Body of pancreas (tissue), 4 donors: ENCODE measurements at places on chromosomes 3 and 15.
A peak's percentile ranks its signal among the peaks of the same experiment; 100 is the strongest.

- H3K4me1 ChIP-seq: no peaks in the 10 kb centered on the region
- H3K27me3 ChIP-seq: no peaks in the 10 kb centered on the region
- H3K4me3 ChIP-seq: no peak within 1 kb of the TSS
- DNase-seq: no peak
- no peaks in the 10 kb centered on the region for H3K36me3 ChIP-seq
These were observed at the start of gene CCR4 for GRCh38 chr3:32951410-32951811. Gene CCR4 (plus strand): TSS chr3:32951644. CDS start chr3:32953423, 1,779 bp downstream.

GRCh38 chr15:88031461-88031860, 225.1 kb downstream of the NTRK3 start:
- no peaks in the 10 kb centered on the region for H3K4me1 ChIP-seq
- H3K36me3 ChIP-seq: no peaks in the 10 kb centered on the region
- H3K4me3 ChIP-seq: no peak overlapping the region
- H3K27ac ChIP-seq: no peak overlapping the region

GRCh38 chr3:58613236-58614132, 36.3 kb upstream of the FAM107A start:
- no peaks in the 10 kb centered on the region for H3K27me3 ChIP-seq
- H3K4me1 ChIP-seq: peaks cover 11% of the 10 kb centered on the region
- H3K36me3 ChIP-seq: no peaks in the 10 kb centered on the region
- no peak overlapping the region for H3K27ac ChIP-seq
- H3K4me3 ChIP-seq: no peak overlapping the region

DNA sequence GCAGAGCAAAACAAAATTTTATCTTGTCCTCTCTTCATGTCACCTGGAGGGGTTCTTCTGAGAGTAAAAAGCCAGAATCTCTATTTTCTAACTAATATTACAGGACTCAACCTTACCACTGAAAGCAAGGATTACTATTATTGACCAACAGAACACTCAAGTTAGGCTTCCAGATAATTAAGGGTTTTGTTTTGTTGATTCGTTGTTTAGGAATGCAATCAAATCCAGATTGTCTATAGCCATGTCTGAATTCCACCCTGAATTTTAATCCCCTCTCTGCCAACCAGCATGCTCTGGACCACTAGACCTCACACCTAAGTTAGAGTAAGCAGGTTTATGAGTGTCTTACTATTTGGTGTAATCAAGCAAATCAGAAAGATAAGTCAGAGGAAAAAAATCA, 90.7 kb downstream of the PEAK1 start:
- H3K4me3 ChIP-seq: no peak overlapping the region
- H3K27me3 ChIP-seq: no peaks in the 10 kb centered on the region
- H3K36me3 ChIP-seq: no peaks in the 10 kb centered on the region
- no peak overlapping the region for H3K27ac ChIP-seq
- no peak for DNase-seq
- no peaks in the 10 kb centered on the region for H3K4me1 ChIP-seq

DNA sequence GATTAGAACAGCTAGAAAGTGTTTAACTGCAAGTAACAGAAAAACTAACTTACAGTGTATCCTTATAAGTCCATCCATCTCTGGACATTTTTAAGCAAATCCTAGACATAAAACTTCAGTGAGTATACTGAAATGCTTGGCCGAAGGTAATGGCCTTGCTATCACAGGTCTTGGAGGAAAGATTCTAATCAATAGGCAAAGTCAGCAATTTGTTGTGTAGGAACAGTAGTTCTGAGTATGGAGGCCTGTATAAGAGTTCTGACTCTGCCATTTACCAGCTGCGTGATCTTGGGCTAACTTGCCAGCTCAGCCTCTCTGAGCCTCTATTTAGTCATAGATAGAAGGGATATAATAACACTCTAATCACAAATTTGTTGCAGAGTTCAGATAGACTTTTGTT, 328.1 kb downstream of the IL20RB start:
- H3K36me3 ChIP-seq: no peaks in the 10 kb centered on the region
- no peaks in the 10 kb centered on the region for H3K27me3 ChIP-seq
- H3K4me1 ChIP-seq: no peaks in the 10 kb centered on the region
- DNase-seq: no peak

DNA sequence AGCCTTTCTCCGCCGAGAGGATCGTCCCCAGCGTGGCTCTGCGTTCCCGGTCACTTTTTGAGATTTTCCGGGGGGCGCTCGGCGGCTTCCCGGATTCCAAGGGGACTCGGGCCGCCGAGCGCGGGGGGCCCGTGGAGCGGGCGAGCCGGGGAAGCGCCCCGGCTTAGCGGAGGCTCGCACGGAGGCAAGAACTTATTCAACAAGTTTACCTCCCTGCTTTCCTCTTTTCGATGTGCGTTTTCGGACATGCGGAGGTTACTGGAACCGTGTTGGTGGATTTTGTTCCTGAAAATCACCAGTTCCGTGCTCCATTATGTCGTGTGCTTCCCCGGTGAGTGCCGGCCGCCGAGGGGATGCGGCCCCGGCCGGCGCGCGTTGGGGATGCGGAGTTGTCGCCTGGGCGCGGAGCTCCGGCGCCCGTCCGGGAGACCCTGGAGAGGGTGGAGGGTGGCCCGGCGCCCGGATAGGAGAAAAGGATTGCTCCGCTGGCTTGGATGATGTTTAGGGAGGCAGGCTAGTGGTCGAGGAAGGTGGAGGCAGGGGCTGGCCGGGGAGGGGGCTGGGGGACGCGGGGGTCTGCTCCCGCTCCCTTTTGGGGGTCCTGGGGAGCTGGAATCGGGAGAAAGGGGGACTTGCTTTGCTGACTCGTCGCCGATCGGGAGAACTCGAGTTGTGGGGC, 810 bp downstream of the PTPRG start:
- H3K27ac ChIP-seq: peak overlapping the region; percentile 68
- peak; percentile 20 for DNase-seq
- H3K36me3 ChIP-seq: no peaks in the 10 kb centered on the region
- peaks cover 26% of the 10 kb centered on the region for H3K4me1 ChIP-seq

DNA sequence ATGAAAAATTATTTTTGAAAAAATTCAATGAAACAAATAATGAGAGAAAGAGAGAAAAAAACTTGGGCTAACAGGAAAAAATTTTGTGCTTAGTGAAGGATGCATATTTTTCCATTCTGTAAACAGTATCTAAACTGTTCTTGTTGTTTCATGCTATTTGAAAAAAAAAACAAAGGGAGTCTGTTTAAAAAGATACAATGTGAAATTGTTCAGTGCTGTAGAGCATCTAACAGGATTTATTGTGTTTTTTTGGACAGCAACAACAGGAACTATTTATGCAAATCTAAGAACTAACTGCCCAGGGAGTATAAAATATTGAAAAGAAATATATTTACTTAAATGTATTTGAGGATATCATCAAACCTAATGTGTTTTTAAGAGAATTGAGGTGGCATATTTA, 55.1 kb downstream of the PEX5L start:
- no peak for DNase-seq
- no peak overlapping the region for H3K4me3 ChIP-seq
- H3K27ac ChIP-seq: no peak overlapping the region
- no peaks in the 10 kb centered on the region for H3K36me3 ChIP-seq

- H3K4me3 ChIP-seq: no peak overlapping the region
- H3K27ac ChIP-seq: no peak overlapping the region
- no peaks in the 10 kb centered on the region for H3K4me1 ChIP-seq
- H3K27me3 ChIP-seq: no peaks in the 10 kb centered on the region
- no peaks in the 10 kb centered on the region for H3K36me3 ChIP-seq
- DNase-seq: no peak
These were observed 18.3 kb downstream of the MAGEL2 start for GRCh38 chr15:23629234-23629805.

GRCh38 chr3:147604136-147604535, 195.0 kb downstream of the ZIC1 start:
- H3K4me3 ChIP-seq: no peak overlapping the region
- H3K27me3 ChIP-seq: no peaks in the 10 kb centered on the region
- H3K36me3 ChIP-seq: no peaks in the 10 kb centered on the region
